ENCODE measurements at places on chromosomes 1 and 21.

DNA sequence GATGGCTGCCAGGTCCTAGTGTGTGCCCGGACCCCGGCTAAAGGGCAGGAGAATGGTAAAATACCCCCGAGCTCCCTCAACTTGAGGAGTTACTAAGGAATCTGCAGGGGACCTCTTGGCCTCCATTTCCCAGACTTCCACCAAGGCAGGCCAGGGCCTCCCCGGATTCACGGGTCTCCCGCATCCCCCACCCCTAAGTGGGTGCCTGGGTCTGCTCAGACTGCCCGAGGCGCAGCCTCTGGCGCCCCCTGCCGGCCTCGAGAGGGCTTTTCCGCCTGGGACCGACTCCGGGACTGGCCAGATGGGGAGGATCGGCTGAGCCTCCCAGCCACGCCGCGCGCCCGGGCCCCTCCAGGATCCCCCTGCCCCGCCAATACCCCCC lies 1.7 kb downstream of the PLEKHG5 start:
- peak; percentile 75 for DNase-seq

DNA sequence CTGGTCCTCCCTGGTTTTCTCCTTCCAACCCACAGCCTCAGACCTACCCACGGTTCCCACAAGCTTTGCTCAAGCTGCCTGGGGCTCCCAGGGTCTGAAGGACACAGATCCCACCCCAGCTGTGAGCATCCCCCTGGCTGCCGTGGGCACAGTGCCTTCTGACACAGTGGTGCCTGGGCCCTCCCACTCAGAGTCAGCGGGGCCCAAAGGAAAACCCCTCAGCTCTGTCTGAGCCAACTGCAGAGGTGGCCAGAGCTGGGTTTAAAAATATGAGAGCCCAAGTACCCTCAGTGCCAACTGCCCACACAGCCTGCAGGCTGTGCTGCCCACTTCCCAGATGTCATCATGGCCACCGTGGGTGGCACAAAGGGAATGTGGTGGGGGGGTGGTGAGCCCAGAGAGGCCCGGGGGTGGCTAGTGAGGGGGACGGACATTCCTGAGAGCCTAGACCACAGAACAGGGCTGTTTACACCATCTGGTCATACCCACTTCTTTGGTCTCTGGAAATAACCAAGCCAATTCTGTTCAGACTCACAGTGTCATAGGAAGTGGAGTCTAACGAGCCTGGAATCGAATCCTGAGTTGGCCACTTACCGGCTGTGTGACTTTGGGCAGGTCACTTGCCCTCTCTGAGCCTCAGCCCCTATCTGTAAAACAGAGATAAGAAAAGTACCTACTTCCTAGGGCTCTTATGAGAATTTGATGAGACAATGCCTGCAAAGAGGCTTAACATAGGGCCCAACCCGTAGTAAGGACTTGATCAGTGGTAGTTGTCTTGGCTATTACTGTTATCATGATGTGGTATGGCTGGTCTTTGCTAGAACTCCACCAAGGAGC lies 85.5 kb downstream of the CAMK2N1 start:
- no peak for DNase-seq

- DNase-seq, result no peak
Measured at GRCh38 chr1:212559929-212560328, 48.6 kb upstream of the ATF3 start.

GRCh38 chr1:232110281-232111090 lies 483.9 kb downstream of the DISC1 start:
- peak; percentile 13 for DNase-seq

DNA sequence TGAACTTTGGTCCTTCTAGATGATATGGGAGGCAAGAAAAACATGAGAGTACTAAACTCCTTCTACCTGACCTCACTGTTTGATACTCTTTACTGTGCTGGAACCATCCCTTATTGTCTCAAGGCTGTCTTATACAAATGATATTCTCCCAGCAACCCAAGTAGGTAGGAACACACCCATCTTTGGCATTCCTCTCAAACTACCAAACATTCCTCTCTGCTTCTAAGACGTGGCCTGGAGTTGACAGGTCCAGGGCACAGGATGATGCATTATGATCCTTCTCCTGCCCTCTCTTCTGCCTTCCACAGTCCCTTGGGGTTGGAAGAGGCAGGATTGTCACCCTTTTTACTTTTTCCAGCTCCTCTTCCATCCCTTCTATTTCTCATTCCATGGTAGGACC lies 90.5 kb downstream of the SPATA17 start:
- no peak for DNase-seq

DNA sequence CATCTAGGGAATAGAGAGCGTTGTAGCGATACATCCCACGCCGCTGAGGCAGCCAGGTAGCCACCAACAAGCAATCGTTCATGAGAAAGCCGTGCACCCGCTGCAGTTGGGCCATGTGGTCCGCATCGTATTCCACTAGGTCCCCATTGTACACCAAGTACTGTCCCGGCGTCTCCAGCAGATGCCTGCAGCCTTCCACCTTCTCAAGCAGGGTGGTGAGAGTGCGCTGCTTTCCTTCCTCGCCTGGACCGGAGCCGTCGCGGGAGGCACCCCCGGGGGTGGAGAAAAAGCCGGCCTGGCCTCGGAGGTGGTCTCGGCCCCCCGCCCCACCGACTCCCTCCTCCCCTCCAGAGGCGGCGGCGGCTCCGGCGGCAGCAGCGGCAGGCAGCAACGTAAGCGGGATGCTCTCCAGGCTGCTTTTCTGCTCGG lies 595 bp downstream of the EXOC8 start:
- no peak for DNase-seq

DNA sequence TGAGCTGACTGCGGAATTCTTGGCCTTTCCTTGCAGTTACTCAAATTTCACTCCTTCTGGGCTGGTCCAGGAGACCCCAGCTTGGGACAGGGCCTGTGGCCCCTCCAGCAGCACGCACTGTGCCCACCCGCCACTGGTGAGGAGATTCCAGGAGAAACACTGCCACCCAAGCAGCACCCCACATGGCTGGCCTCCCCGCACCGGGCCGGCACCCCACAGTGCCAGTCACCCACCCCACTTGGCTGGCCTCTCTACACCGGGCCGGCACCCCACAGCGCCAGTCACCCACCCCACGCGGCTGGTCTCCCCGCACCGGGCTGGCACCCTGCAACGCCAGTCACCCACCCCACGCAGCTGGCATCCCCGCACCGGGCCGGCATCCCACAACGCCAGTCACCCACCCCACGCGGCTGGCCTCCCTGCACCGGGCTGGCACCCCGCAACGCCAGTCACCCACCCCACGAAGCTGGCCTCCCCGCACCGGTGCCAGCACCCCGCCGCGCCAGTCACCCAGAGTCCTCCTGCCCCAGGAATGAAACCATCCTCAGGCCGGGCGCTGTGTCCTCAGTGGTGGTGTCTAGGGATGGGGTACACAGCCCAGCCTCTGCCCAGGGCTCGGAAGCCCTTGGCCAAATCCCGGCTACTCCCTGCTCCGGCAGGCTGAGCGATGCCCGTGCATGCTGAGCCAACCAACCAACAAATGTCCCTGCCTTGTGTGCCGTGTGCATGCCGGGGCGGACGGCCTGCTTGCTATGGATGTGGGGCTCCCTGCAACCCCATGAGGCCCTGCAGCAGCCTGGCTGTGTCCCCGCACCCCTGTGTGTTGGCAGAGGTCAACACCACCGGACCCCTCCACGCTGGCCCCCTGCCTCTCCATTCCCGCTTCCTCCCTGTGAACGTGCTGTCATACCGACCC lies 38.6 kb upstream of the TSPEAR start:
- no peak for DNase-seq

DNA sequence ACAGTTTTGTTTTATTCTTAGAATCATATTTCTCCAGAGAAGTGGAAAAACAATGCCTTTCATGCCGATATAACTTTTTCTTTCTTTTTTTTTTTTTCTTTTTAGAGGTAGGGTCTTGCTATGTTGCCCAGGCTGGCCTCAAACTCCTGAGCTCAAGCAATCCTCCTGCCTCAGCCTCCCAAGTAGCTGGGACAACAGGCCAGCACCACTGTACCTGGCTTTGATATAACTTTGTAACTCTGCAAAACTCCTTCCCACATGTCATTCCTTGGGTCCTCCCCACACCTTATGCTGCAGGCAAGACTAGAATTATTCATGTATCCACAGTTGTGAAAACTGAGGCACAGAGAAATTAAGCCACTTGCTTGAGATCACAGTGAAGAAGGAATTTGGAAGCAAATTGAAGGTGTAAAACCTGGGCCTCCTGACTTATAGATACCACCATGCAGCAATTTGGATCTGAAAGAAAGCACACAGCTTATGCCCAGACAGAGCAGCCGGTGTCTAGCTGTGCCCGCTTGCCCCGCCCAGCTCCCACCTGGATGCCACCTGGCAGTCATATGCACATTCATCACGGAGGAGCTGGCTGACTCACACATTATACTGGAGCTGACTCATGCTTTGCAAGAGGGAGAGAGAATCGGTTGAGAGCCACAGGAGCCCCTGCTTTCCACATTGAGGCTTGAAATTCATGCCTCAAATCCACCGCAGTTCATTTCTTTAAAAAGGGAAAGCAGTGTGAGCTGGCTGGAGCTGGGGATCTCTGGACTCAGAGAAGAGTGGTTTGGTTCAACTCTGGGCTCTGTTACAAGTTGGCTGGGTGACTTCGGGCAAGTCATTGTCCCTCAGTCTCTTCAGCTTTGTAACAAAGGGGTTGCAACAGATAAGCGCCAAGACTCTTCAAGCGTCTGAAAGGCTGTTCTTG lies 8.3 kb upstream of the SLC2A1 start:
- peak; percentile 97 for DNase-seq

GRCh38 chr21:13368200-13368599 lies 241.4 kb upstream of the POTED start:
- DNase-seq, result no peak

- DNase-seq, result no peak
Measured at GRCh38 chr1:92365378-92366039, 66.7 kb downstream of the RPAP2 start.

DNA sequence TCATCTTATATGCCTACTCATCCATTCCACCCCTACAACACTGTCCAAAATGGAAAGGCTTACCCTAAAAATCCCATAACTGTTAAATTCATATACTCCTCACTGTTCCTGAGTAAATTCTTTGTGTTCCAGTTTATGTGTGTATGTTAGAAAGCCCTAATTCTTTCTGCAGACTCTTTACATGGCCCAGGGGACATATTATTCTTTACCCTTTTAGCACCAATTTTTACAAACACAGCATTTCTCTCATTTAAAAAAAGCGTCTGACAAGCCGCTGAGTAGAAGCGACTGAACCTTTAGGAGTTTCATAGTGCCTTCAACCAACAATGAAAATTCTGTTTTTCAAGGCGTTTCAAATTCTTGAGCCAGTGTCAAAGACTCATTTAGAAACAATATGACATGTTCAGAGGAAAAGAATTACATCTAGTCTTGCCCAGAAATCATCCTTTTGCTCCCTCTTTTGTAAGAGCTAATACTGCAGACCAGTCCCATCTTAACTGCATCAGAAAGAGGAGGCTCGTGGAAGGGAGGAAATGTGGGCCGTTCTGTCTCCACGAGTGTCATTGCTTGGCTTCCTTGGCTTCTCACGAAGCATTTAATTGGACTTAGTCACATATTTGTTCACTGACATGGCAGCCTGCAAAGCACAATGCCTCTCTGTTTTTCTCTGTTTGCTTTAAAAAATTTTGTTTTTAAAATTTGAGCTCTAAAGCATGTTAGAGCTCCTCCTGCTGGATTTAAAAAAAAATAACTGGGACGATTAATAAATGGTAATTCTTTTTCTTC lies 21.3 kb upstream of the C1orf105 start:
- peak; percentile 94 for DNase-seq

GRCh38 chr1:173112129-173112528 lies 61.4 kb upstream of the TNFSF18 start:
- DNase-seq, result peak; percentile 70

GRCh38 chr1:187275985-187276575 lies 447.3 kb downstream of the PLA2G4A start:
- DNase-seq, result no peak

DNA sequence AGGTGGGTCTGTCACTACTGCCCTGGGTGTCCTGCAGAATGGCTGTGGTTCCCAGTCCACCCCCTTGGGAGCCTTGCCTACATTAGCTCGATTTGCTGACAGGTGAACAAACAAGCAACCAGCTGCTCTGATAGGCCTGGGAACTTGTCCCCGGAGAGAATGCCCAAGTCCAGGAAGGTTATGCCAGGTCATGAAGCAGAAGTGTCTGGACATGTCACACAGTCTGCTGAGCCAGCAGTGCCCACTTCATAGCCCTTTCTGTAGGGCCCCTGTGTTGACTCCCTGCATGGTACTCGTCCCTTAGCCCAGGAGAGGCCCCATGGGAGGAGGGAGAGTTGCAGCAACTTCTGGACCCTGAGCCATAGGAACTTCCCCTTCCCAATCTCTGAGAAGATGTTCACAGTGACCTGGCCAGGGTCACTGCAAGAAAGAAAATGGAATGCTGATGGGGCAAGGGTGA lies 31.0 kb downstream of the UCK2 start:
- no peak for DNase-seq

GRCh38 chr1:234884006-234884405 lies 244.6 kb downstream of the TOMM20 start:
- DNase-seq, result no peak

GRCh38 chr1:170707959-170708655 lies 44.2 kb downstream of the PRRX1 start:
- peak; percentile 96 for DNase-seq

Measured in ELR (cell line).